Fibroblast of skin of back (primary cell): ENCODE measurements at places on chromosomes 16 and 17.

GRCh38 chr16:30027588-30028437, 3.3 kb downstream of the TLCD3B start:
- no peak for DNase-seq

- no peak for DNase-seq
Observed at GRCh38 chr16:31107465-31107867, 720 bp upstream of the BCKDK start.

GRCh38 chr17:40108970-40109824, 8.8 kb upstream of the NR1D1 start:
- DNase-seq, result no peak

GRCh38 chr16:67151431-67152097, 766 bp upstream of the B3GNT9 start:
- DNase-seq, result no peak

GRCh38 chr16:57112403-57113041, 20.1 kb downstream of the CPNE2 start:
- DNase-seq, result peak; percentile 7

DNA sequence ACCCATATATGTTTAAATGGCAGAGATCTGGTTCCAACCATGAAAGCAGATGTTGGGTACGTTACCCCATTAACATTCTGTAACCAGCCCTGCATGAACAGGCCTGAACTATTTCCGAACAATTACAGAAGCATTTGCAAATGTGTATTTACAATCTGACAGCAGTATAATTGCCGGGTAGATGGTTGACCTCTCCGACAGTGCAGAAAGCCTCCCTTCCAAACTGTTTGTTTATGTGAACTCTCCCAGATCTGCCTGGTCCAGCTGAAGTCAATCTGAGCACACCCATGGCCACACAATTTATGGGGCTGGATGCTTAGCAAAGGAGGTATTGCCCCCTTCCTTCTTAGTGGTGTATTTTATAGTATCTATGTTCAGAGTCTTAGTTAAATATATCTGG, 21.8 kb downstream of the NUDT7 start:
- DNase-seq, result no peak

DNA sequence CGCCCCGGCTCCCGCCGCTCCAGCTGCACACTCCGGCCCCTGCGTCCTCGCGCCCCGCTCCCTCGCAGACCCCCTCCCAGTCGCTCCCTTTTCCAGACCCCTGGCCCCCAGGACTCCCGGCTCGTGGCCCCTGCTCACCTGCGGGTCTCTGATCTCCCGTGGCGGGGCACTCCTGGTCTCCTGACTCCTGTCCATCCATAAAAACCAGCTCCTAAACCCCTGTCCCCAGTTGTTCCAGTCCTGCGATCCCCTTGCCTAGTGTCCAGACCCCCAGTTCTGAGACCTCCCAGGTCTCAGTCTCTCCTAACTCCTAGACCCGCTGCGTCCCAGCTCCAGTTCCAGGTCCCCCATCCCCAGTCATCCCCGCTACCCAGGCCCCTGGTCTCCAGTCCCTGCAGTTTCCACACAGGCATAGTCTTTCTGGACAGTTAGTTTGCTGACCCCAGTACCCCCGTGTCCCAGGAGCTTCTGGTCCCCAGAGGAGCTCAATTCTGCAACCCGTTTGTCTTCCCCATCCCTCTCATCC, 379 bp downstream of the SNX29 start:
- DNase-seq, result no peak

- DNase-seq, result no peak
Observed at GRCh38 chr16:19295393-19295792, 9.9 kb downstream of the CLEC19A start.

DNA sequence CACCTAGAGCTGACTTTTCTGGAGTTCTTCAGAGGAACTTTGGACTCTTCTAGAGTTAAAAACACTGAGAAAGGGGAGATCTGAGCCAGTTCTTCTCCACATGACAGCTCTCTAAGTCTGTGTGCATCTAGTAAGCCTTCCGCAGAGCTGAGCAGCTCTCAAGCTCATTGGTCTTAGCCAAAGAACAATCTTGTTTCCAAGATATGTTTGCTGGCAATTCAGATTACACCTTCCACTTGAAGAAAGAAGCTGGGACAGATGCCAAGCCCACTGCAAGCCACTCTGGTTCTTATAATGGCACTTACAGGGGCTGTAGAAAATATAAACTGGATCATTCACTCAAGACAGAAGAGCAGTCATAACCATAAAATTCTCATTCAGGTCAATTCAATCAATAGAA, 134.1 kb upstream of the TOX3 start:
- no peak for DNase-seq

- DNase-seq, result peak; percentile 28
Observed at GRCh38 chr17:7589891-7590691, at the start of gene SOX15. Gene SOX15, minus strand, starts transcription at chr17:7590094. Its CDS starts 418 bp downstream, at chr17:7589676.

- no peak for DNase-seq
Observed at GRCh38 chr16:5557966-5558365, 460.4 kb upstream of the EEF2KMT start.

- peak; percentile 18 for DNase-seq
Observed at GRCh38 chr16:65319621-65320231, 197.9 kb upstream of the CDH11 start.

GRCh38 chr17:42325026-42325425, 36.7 kb downstream of the STAT5A start:
- DNase-seq, result peak; percentile 73

GRCh38 chr16:56607109-56607618, 1.2 kb upstream of the MT2A start:
- DNase-seq, result peak; percentile 97

DNA sequence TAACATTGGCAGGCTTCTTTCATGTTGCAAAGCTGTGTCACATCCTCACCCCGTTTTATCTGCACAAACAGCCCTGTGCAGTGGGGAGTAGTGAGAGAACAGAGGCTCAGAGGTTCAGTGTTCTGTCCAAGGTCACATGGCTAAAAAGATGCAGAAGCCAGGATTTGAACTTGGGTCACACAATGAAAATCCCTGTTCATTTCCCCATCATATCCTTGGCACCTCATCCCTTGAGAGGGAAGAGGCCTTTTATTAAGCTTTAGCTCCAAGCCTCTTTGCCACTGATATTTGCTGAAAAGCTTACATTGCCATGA, 106.6 kb downstream of the AMFR start:
- no peak for DNase-seq

DNA sequence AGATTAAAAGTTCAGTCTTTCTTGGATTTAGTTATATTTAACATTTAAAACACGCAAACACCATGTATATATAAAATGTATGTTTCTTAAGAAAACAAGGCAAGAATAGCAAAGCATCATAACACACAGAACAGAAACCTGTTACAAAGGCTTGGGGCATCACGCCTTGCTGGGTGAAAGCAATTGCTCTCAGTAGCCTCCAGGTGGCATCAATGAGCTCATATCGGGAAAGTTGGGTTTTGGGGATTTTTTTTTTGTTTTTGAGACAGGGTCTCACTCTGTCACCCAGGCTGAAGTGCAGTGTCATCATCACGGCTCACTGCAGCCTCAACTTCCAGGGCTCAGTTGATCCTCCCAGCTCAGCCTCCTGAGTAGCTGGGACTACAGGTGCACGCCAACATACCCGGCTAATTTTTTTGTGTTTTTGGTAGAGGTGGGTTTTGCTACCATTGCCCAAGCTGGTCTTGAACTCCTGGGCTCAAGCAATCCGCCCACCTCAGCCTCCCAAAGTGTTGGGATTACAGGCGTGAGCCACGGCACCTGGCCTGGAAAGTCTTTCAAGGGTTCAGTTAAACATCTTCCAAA, 56.9 kb downstream of the CYB5D2 start:
- DNase-seq, result peak; percentile 49
